AG04450 (cell line): ENCODE measurements at places on chromosomes 2 and 18.

DNA sequence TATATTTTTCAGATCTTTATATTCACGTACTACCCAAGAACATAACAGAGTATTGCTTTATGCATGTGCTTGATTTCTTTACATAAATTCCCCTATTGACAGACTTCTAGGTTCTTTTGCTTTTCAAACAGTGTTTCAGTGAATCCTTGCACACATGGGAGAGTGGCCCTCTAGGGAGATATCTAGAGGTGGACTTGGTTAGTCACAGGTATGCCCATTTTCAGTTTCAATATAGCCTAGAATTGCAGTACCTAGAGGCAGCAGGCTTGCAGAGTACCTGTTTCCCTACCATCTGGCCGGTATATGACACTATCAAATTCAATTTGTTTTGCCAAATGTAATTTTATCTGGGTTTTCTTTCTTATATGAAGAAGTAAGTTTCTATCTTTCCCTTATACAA, 36.8 kb downstream of the EML6 start:
- DNase-seq, result no peak

DNA sequence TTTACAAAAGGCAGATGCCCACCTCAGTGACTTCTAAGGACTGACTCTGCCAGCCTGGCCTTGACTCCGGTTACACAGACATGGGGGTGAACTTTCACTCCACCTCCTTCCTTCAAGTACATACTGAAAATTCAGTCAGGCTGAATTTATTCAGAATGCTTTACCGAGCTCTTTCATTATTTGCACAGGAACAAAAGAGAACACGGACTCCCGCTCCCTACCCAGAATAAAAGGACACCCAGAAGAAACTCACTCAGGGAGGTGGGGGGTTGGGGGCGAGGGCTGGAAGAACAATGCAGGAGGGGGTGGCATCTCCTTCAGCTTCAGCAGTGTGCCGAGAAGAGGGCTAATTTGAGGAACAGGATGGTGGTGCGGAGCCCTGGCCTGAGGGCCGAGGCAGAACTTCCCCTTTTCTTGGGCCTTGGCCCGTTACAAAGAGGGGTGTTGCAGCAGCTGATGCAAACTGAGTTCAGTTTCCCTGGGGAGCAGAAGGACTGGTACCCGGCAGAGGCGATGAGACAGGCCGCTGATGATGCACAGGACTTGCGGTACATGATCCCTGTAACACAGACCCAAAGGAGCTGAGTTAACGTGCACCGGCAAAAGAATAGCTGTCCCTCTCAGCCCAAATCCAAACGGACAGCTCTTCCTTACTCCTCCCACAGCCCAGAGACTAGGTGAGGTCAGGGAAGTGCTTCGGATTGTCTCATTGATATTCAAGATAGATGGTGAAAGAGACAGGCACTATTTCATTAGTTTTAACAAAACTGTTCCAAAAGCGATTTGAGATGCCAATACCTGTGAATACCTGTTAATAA, 24.1 kb downstream of the LYPD1 start:
- DNase-seq, result no peak

GRCh38 chr18:28109781-28110560, 67.0 kb downstream of the CDH2 start:
- DNase-seq, result no peak

GRCh38 chr2:119367472-119368099, 809 bp downstream of the DBI start:
- no peak for DNase-seq

DNA sequence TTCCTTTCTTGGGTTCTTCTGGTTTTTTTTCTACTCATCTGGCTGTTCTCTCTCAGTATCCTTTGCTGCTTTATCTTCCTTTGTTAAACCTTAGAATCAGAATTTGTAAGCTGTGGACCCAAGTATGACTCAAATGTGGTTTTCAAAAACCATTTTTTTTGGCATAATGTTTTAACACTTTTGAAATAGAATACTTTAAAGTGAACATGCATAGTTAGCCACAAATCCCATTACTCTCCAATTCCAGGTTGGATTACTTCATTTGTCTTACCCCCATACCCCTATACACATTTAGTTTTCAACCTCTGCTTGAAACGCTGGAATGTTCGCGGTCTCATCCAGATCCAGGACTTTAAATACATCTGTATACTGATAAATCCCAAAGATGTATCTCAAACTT, 29.1 kb downstream of the ALMS1 start:
- DNase-seq, result no peak

GRCh38 chr2:176128982-176129796, at the start of gene HOXD8:
Gene HOXD8, plus strand, starts transcription at chr2:176129705. Its CDS starts 662 bp downstream, at chr2:176130367.
- DNase-seq, result no peak

DNA sequence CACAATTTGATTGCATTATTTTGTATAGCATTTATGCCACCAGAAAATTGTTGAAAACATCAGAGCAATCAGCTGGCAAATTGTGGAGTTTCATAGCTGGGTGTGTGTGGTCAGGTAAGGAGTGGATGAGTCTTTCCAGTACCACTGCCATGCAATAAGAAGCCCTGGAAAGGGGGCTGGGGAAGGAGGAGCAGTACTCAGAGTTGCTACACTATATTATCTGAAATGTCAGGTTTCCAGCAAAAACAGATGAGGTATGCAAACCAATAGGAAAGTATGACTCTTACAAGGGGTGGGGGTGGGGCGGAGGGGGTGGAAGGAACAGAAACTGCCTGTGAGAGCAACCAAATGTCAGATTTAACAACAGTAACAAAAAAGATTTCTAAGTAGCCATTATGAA, 112.2 kb downstream of the SOS1 start:
- DNase-seq, result no peak

- no peak for DNase-seq
These were observed 228.3 kb downstream of the LDLRAD4 start for GRCh38 chr18:13446610-13447461.
